ENCODE measurements at places on chromosomes 1 and 21.
A peak's percentile ranks its signal among the peaks of the same experiment; 100 is the strongest.

GRCh38 chr1:101781201-101781831, 215.4 kb downstream of the OLFM3 start:
- DNase-seq = no peak

GRCh38 chr1:173489149-173489600, 12.0 kb downstream of the PRDX6 start:
- no peak for DNase-seq

- no peak for DNase-seq
Observed at GRCh38 chr1:185939142-185939541, 205.0 kb downstream of the HMCN1 start.

- DNase-seq = no peak
Observed at GRCh38 chr1:19370453-19371170, 58.5 kb downstream of the SLC66A1 start.

DNA sequence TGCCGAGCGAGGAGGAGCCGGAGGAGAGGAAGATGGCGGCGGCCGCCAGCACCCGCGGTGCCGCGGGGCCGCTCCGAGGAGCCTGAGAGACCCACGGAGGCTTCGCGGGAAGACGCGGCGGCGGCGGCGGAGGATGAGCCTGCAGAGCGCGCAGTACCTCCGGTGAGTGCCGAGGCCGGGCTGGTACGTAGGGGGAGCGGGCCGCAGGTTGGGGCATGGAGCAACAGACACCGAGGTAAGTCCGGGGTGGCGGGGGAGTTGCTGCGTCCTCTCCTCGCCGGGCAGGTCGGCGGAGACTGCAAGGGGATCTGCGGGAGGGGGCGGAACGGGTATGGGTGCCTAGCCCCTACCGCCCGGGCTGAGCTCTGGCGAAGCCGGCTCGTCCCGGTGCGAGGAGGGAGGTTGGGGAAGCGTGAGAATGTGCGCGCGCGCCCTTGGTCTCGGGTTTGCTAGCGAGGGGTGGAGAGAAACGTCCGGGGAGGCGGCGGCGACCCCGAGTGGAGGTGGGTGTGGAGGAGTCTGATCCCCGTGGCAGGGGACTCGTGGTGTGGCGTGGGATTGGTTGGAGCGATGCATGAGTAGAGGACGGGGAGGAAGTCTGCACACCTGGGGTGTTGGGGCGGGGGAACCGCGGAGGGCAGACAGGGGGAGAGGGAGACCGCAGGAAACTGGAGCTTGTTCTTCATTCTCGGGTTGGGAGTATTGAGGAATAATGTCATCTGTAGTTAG, at the start of gene SMG7:
TSS of gene SMG7 (plus strand) at position 12 of the 729 bp plus-strand sequence. CDS start at position 134, 122 bp downstream.
- peak; percentile 11 for DNase-seq

- DNase-seq = no peak
Observed at GRCh38 chr1:74396462-74396861, 115.9 kb downstream of the LRRC53 start.

DNA sequence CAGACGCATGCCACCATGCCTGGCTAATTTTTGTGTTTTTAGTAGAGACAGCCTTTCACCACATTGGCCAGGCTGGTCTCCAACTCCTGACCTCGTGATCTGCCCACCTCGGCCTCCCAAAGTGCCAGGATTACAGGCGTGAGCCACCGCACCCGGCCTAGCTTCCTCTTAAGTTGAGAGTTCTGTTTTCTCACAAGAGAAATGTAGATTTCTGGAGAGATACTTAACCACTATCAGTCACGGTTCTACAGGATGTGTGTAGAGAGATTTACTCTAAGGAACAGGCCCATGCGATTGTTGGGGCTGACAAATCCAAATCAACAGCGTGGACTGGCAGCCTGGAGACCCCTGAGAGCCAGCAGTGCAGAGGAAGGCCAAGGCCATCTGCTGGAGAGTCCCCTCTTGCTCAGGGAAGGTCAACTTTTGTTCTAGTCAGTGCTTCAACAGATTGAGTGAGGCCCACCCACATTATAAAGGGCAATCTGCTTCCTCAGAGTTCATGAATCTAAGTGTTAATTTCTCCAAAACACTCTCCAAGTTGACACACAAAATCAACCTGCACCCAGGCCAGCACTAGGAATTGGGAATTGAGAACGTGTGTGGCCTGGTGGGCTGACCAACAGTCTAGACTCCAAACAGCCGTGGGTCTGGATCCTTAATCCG, 38.7 kb downstream of the CHAF1B start:
- no peak for DNase-seq

GRCh38 chr1:54297596-54298283, 97.8 kb downstream of the MRPL37 start:
- DNase-seq = no peak

- no peak for DNase-seq
Observed at GRCh38 chr1:164101802-164102201, 457.2 kb upstream of the PBX1 start.
